Effector memory CD4-positive, alpha-beta T cell (primary cell): ENCODE measurements at places on chromosomes 2 and 18.
A peak's percentile ranks its signal among the peaks of the same experiment; 100 is the strongest.

DNA sequence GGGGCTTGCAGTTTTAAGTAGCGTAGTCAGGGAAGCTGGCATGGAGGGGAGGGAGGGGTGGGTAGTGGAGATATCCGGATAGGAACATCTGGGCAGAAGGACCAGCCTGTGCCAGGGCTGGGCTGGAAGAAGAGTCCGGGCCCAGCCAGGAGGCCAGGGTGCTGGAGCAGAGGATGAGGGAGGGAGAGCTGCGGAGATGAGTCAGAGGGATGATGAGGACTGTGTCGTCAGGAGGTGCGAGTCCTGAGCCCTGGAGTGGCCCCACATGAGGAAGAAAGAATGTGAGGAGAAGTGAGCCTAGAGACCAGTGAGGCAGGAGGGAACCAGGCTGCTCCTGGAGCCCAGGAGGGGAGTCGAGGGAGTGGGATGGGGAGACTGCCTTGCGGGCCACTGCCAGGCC is 82.4 kb downstream of the CTIF start:
- no peak for DNase-seq

- peak; percentile 39 for DNase-seq
These were observed at the start of gene MTLN for GRCh38 chr2:110211938-110212858. MTLN (minus strand) TSS chr2:110212547; CDS start chr2:110212525, 22 bp downstream.

GRCh38 chr2:199596549-199596948 is 138.8 kb upstream of the SATB2 start:
- no peak for DNase-seq

DNA sequence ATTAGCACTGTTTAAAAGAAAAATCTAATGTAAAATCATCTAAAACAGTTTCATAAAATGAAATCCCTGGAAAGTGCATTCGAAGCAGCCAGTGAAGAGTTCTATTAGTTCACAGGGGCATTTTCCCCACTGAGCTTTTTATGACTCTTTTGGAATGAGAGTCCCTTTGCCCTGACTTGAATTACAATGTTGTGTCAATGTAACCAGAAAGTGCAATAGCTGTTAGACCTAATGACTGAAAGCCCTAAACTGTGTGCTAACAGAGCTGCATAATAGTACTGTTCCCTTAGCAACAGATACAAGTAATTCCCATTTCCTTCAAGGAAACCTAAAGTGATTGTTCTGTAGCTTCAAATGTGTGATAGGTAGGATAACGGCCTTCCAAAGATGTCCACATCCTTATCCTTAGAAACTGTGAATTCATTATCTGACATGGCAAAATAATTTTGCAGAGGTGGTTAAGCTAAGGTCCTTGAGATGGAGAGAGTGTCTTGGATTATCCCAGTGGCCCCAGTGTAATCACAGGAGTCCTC is 134.4 kb downstream of the L3MBTL4 start:
- DNase-seq, result no peak

DNA sequence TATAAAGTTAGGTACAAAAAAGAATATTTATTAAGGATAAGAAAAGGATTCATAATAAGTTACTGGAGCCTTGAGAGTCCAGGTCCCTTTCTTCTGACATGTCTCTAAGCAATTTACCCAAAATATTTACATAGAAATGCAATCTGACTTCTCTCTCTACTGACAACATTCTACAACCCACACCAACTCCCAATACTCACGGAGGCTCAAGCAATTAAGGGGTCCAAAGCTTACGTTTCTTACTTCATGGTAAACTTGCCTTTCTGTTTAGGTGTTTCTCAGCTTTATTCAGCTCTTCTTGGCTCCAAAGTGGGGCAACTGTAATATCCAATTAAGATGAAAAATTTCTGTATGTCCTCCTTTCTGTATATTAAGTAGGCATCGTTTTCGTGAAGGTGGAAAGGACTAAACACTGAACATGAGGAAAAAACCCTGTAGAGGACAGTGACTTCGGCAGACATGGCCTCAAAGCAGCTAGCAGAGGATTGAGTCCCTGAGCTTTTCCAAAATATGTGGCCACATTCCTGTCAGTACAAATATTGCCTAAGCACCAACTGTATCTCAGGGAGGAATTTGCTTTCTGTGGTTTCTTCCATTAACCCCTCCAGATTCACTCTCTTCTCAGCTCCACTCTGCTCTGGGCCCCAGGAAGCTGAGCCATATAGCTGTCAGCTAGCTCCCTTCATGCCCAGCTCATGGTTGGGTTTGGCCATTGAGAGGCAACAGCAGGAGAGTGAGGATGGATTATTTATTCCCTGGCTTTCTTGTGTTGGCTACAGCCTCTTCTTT is 67.9 kb upstream of the GLS start:
- no peak for DNase-seq

- no peak for DNase-seq
These were observed 247.0 kb downstream of the TMX3 start for GRCh38 chr18:68467957-68468356.

DNA sequence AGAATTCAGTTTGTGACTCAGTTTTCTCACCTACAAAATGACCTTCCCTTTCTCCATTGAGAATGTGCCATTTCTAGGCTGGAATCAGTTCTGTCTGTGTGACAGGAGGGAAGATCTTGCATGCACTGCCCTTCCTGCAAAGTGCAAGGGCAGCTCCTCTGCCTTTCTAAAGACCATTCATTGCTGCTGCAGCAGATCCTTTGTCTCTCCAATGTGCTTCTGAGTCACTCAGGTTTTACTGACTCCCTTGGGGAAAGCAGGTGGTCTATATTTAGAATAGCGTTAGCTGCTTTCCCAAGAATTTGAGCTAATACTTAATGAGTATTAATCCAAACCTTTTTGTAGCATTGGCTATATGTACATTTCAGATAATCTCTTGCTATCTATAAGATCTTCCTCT is 62.5 kb downstream of the DAW1 start:
- no peak for DNase-seq

DNA sequence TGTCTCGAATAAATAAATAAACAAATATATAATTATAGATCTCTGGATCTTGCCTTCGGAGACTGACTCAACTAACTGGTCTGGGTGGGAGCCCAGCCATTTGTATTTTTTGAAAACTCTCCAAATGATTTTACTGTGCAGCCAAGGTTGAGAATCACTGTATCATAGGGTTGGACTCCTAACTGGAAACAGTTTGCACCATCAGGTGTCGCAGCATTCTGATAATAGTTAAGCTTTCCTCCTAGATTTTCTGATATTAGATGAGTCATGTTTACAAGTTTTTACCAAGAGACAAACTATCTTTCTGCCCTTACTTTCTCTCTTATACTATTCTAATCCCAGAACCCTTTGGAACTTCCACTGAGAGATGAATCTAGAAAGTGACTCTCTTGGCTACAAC is 16.8 kb downstream of the IL37 start:
- DNase-seq, result no peak

DNA sequence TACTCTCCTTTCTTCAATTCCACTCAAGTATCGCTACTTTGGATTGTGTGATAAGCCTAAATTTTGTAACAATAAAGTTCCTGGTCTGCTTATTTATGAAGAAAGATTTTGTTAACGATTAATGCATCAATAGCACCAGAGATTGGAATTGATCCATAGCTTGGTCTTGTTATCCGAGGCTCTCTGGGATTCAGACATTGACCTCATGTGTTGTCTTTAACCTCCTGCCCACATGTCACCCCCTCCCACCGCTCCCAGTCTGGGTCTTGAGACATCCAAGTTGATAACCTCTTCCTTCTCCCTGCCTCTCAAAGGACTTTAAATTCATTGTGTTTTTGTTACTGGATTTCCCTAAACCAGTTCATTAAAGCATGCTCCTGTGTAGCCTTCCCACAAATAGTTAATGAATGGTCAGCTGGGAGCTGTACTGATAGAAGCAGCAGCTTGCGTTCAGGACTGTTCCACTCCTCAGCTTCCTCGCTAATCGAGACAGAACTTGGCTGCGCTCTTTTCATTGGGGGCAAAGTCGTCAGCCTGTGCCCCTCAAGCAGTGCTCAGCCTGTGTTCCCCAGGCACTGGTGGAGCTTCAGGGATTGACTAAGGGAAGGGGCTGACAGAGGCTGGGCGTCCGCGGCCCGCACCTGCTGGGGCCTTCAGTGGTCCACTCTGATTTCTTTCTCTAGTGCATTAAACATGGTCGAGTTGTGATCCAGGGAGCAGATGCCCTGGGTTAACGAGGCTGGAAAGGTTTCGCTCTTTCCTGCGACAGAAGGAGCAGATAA is 18.9 kb downstream of the ASB1 start:
- no peak for DNase-seq

- DNase-seq, result no peak
These were observed 75.5 kb upstream of the KLF7 start for GRCh38 chr2:207241198-207241597.

DNA sequence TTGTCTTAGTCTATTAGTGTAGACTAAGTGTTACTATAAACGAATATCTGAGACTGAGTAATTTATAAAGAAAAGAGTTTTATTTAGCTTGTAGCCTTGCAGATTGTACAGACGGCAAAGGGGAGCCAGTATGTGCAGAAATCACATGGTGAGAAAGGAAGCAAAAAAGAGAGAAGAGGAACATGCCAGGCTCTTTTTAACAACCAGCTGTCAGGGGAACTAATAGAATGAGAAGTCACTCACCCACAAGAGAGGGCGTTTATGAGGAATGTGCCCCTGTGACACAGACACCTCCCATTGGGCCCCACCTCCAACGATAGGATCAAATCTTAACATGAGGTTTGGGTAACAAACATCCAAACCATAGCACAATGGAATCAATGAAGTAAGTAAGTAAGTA is 20.6 kb upstream of the ZNF804A start:
- no peak for DNase-seq

DNA sequence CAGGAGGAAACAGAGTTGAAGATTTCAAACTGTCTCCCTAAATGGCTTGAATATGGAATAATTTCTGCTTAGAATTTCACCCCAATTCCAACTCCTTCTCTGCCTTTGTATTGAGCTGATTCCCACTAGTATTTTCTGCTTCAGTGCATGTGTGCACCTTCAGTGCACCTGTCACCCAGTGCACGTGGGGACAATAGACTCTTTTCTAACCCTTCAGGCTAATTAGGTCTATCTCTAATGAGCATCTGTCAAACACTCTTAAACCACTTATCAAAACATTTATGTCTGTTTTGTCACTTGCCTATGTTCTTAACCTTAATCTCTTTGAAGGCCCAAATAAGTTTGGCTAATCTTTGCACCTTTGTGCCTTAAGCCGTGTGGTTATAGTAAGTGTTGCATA is 232.0 kb upstream of the NETO1 start:
- DNase-seq, result no peak

DNA sequence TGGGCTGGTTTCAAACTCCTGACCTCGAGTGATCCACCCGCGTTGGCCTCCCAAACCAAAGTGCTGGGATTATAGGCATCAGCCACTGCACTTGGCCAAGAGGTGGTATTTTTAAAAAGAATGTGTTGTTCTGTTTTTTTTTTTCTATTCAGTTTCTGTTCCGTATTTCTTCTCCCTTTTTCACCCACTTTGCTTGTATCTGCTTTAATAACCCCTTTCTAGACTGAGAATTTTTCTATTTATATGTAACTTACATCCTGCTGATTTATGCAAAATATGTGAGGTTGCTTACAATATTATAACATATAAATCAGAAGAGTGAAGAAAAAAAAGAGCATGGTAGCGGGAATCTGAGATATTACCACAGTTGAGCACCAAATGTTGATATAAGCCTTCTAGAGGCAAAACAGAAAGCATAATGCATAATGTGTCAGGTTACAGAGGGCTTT is 17.2 kb upstream of the LYPD6B start:
- no peak for DNase-seq

DNA sequence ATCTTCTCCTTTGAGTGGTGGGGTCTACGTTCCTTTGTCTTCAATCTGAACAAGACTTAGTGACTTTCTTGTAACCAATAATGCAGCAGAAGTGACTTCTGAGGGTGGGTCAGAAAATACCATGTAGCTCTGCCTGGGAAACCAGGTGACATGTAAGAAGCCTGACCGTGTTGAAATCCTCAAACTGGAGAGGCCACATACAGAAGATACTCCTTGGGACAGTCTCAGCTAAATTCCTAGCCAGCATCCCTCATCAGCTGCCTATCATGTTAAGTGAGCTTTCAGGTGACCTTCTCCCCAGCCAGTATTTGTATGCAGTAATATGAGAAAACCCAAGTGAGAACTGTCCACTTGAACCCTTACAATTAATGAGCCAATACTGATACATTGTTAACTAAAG is 27.0 kb downstream of the PPM1B start:
- no peak for DNase-seq
